ENCODE measurements at places on chromosomes 12 and 14.

- no peak for DNase-seq
Measured at GRCh38 chr14:56133547-56133946, 15.3 kb downstream of the PELI2 start.

DNA sequence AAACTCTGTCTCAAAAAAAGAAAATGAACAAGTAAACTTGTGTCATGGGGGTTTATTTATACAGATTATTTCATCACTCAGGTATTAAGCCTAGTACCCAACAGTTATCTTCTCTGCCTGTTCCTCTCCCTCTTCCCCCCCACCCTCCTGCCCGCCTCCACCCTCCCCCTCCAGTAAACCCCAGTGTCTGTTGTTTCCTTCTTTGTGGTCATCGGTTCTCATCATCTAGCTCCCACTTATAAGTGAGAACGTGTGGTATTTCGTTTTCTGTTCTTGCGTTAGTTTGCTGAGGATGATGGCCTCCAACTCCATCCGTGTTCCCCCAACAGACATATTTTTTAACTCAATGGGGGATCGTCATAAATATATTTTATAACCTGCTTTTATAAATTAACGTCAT, 12.3 kb downstream of the IL31 start:
- no peak for DNase-seq

GRCh38 chr12:103442822-103443221, 52.9 kb downstream of the C12orf42 start:
- no peak for DNase-seq

DNA sequence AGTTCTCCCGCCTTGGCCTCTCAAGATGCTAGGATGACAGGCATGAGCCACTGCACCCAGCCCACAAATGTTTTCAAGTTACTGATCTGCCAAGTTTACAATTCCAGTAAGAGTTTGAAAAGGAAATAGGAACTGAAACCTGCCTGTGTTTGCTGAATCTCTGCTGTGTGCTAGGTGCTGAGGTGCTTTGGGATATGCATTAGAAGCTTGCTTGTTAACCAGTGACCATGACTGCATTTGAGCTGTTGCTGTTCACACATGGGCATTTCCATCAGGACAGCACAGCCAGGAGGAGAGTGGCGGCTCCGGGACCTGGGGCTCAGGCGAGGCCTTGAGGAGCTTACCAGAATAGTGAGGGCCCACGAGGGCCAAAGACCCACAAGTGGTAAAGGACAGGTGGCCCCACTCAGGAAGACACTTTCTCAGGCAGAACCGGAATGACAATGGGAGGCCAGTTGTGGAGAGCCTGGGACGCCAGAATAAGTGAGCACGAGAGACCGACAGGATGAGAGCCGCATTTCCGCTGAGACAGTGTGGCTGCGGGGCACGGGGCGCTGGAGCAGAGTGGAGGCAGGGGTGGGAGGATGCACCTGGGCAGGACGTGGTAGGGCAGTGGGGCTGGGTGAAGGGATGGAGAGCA, 54.5 kb upstream of the MMP17 start:
- no peak for DNase-seq

- no peak for DNase-seq
Measured at GRCh38 chr12:113638460-113638775, 166.7 kb upstream of the LHX5 start.

- no peak for DNase-seq
Measured at GRCh38 chr12:53048780-53049401, 974 bp upstream of the TNS2 start.

- DNase-seq: no peak
Measured at GRCh38 chr12:93156086-93156716, 221.5 kb upstream of the NUDT4 start.

DNA sequence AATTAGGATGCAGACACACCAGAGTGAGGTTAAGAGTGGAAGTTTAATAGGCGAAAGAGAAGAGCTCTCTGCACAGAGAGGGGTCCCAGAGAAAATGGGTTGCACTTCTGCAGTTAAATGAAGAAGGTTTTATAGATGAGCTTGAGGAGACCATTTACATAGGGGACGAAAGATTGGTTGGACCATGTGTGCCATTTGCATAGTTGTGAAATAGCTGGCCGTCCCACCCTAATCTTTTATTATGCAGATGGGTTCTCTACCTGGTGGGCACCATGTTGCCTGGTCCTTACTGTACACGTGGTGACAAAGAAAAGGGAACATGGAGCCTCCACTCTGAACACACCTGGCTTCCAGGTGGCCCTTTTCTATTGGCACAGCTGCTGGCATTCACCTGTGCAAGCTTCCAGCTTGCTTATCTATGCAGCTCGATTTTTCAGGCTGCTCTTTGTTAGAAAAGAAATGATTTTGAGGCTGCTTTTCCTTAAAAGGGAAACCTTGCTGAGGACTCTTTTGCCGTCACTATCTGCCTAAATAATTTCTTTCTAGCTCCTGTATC, 67.1 kb upstream of the SRSF5 start:
- no peak for DNase-seq

DNA sequence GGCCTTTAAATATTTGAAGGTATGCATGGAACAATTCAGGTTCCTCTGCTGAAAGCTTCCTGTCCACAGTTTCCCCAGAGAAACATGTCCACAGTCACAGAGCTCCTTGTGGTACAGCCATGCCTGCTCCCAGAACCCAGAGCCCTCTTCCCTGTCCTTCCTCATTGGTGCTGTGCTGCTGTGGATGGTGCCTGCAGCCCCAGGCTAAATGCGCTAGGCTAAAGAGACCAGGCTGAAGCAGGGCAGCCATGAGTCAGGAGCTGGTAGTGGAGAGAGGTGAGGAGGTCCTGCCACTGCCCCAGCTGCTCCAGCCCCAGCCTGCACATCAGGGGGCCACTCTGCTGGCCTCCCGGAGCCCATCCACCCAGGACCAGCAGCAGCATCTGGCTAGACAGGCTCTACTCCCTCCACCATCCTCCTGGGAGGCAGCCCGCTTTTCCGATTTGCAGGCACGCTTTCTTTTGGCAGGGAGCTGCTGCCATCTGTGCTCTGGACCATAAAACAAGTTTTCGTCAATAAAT, 65.4 kb upstream of the DDX11 start:
- DNase-seq: no peak

DNA sequence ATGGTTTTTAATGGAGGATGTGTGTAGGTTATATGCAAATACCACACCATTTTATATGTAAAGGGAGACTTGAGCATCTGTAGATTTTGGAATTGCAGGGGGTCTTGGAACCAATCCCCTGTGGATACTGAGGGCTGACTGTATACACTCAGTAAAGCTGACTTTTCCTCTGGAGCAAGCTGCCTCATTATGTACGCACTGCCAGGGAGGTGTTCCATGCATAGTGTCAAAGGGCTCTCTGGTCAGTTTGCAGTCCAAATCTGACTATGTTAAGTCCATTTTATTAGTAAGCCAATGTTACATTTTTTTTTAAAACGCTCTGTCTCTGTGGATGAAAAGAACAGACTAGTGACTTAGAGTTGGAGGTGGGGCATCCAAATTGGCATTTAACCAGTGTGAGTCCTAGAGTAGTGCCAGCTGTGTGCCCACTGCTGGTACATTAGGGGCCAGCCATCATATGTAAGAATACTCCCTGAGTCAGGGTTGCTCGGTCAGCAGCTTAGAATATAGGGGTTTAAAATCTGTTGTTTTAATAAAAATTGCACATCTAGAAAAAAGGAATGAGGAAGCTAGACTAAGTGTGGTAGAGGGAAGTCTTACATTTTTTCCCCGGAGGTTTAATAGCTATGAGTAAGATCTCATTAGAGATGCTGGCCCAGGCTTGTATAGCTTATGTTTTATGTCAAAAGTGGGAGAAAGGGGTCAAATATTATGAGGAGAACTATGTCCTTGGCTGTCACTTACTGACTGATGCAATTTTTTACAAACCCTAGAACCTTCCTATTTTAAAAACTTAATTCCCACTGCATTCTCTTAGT, 87.0 kb downstream of the TESC start:
- no peak for DNase-seq

DNA sequence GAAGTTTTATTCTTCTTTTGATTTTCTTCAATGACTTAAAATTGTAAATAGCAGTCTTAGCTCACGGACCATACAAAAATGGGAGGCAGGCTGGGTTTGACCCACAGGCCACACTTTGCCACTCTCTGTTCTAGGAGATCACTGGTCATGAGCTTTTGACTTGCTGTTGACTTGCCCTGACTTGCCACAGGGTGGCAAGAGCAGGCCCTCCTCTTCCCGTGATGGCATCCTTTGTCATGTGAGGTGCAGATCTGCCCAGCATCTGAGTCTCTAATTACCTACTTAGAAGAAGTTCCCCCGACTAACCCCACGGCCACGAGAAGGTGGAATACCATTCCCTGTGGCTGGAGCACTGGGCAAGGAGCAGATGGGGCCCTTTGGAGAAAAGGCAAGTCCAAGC, 81.0 kb upstream of the SCAF11 start:
- no peak for DNase-seq

DNA sequence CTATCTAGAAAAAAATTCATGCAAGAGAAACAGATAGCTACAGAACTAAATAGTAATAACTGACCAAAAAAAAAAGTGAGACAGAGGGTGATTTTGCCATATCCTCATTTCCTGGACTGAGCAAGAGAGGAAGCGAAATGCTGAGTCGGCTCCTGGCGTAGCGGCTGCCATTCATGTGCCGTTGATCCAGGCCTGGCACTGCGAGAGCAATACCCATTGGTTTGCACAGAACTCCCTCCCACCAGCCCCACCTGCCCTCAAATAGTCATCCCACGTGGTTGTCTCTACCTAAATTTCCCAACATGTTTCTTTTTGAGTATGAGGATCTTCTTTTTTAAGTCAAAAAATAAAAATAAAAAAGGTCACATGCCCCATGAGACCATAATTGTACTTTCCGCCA, 9.4 kb upstream of the WNT5B start:
- no peak for DNase-seq

GRCh38 chr12:65121049-65121955, at the start of gene WIF1:
Gene WIF1 (minus strand): TSS chr12:65121305. CDS start chr12:65121191, 114 bp downstream.
- DNase-seq: no peak

DNA sequence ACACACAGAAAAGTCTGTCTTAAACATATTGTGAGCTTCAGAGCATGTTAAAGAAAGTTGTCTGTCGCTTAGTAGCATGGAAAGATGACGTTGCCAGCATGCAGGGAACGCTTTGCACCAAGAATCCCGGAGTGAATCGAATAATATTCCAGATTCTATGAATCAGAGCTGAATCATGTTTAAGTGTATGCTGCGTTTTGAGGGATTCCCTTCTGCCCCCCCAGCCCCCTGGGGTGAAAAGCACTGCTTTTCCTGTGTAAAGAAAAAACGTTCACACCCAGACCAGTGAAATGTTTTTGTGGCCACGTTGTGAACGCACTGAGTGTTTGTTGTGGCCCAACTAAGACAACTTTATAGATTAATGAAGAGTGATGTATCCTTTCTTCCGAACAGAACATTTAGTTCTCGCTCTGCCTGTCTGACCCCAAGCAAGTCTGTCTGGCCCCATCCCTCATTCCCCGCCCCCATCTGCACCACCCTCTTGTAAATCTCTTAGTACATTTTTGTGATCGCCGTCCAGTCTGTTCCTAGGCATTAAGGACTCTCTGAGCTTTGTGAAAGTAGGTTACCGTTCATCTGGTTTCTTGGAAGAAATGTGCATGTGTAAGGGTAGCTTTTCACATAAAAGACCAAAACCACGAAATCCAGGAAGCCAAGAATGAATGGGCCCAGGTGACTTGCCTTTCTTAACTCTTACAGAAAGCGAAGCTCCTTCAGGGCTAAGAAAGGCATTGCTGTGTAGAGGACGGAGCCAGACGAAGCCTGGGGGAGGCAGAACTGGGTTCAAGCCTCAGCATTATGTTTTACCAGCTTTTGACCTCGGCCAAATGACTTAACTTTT, 103.0 kb downstream of the SAMD4A start:
- no peak for DNase-seq

DNA sequence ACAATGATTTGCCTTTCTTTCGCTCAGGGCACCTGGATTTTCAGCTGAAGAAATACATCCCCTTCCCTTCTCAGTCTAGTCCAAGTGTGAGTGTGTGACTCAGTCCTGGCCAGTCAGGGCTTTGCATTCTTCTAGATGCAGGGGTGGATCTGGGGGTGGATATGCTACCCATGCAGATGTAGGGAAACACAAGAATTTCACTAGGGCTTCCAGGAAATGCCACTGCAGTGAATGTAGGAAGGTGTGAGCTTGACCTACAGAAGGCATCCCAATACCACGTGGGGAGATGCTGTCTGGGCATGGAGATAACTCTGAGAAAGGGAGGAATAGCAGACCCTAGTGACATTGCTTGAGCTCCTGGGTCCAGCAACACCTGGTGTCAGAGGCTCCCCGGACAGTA, 404.2 kb downstream of the GLT1D1 start:
- no peak for DNase-seq

- DNase-seq: no peak
Measured at GRCh38 chr12:810116-810515, 57.7 kb downstream of the WNK1 start.

DNA sequence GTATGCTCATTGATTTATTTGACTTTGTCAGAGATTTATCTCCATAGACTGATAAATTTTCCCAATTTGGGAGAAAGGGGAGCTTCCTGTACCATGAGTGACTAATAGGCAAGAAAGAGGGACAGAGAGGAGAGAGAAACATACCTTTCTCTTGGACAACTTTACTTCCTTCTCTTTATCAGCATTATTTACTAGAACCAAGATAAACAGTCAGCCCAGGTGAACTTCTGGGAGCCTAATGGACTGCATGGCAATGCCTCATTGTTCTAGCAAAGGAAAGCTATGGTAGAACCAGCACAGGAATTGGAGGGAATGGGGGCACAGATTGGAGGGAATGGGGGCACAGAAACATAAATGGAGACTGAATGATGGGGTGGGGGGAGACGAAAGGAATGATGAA, 63.4 kb upstream of the STXBP6 start:
- DNase-seq: no peak

DNA sequence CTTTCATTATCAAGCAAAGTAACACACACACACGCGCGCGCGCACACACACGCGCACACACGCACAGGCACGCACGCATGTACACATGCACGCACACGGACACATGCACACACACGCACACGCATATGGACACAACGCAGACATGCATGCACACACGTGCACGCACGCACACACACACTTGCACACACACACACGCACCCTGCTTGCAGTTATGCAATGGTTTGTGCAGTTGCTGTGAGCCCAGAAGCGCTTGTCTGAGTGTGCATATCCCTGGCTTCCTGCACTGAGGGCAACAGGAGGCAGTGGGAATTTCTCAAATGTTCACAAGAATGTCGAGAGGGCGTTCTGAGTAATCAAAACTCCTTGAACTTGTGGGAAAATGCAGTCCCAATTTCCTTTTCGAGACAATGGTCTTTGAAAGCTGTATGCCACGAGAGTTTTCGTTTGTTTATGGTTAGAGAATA, 41.6 kb downstream of the NFKBIA start:
- DNase-seq: no peak
